Stimulated activated CD4-positive, alpha-beta T cell treated with anti-CD3 and anti-CD28 coated beads, Interleukin-15, amount 100 ng/mL, for 24 hours (primary cell): ENCODE measurements at places on chromosomes 3 and 15.

- DNase-seq, result no peak
Measured at GRCh38 chr3:25572919-25573385, 91.8 kb downstream of the TOP2B start.

GRCh38 chr15:76252249-76252648 is 59.0 kb downstream of the ETFA start:
- no peak for DNase-seq

DNA sequence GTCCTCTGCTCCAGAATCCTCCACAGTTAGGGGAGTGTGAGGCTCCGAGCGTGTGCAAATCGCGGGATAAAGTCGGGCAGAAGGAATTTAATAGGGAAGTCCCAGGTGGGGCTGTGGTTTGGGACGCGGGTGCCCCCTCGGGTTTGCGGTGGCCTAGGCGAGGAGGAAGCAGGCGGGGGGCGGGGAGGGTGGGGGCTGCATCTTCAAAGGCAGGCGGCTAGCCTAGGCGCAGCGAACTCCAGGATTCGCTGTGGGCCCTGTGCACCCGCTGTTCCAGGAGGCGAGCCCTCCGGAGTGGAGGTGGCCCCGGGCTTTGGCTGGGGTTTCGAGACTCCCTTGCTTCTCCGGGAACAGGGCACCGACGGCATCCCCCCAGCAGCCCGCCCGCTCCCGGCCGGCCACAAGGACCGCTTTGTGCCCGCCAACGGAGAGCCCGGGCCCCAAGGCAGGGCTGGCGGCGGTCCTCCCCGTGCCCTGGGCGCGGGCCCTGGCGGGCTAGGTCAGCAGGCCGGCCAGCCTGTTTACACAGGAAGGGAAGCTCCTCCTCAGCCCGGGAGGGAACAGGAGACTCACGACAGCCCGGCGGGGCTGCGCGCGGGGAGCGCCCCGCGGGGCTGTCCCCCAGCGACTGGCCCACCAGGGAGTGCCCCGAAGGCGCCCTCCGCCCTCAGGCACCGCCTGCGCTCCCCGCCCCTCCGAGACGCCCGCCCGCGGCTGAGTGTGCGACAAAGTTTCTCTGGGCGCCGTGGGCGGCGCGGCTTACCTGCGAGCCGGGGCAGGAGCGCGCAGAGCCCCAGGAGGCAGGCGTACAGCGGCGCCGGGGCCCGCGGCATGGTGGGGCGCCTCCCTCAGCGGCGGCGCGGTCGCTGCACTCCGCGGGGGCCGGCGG is 753 bp downstream of the ITGB5 start:
- DNase-seq, result peak; percentile 65

- no peak for DNase-seq
Measured at GRCh38 chr3:188194332-188194731, 40.4 kb downstream of the LPP start.

DNA sequence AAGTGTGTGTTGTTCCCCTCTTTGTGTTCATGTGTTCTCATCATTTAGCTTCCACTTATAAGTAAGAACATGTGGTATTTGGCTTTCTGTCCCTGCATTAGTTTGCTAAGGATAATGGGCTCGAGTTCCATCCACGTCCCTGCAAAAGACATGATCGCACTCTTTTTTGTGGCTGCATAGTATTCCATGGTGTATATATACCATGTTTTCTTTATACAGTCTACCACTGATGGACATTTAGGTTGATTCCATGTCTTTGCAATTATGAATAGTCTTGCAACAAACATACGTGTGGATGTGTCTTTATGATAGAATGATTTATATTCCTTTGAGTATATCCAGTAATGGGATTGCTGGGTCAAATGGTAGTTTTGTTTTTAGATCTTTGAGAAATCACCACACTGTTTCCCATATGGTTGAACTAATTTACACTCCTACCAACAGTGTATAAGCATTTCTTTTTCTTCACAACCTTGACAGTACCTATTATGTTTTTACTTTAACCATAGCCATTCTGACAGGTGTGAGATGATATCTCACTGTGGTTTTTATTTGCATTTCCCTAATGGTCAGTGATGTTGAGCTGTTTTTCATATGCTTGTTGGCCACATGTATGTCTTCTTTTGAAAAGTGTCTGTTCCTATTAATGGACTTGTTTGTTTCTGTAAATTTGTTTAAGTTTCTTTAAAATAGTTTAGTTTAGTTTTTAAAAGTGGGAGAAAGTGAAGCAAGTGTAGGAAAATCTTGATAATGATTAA is 21.9 kb upstream of the SLC30A4 start:
- DNase-seq, result no peak

DNA sequence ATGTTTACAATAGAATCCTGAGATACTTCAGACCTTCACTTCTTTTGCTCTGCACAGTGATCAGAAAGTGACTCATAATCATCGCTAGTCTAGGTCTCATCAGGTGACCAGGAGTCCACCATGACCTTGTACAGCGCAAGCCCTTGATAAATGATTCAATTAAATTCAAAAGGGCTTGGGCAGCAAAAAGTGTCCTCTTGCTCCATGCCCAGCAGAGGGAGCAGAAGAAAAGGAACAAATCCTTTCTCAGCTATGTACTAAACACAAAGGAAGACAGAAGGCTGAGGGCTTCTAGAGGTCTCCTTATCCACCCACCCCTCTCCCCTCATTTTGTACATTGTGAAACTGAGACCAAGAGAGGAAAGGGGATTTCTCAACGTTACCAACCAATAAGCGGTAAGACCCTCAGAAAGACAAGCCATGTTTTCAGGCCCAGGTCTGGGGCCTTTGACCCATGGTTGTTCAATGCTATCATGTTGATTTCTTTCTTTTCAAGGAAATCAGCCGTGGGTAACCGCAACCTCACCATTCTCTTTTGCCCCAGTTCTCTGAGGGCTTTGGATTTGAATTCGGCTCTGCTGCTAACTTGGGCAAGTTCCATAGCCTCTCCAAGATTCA is 74.8 kb downstream of the AQP9 start:
- no peak for DNase-seq

DNA sequence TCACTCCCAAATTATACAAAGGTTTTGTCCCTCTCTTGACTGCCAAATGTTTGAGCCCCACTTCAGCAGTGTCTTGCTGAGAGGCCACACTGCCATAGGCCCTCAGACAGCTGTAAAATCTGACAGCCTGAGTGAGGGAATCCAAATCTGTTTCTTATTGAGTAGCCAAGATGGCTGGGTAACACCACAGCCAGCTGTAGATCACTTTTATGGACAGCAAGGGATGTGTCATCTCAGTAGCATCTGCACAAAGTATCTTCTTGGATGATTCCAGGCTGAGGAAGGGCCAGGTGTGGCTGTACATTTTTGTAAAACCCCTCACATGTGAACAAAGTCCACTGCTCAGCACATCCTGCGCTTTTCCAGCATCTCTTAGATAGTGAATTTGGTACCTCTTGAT is 237.0 kb upstream of the LRTM1 start:
- DNase-seq, result no peak

GRCh38 chr3:158731938-158732855 is at the start of gene RARRES1:
Gene RARRES1, minus strand, starts transcription at chr3:158732457. Its CDS starts 42 bp downstream, at chr3:158732415.
- peak; percentile 65 for DNase-seq

- no peak for DNase-seq
Measured at GRCh38 chr15:65416845-65417416, 5.8 kb downstream of the IGDCC4 start.

- no peak for DNase-seq
Measured at GRCh38 chr3:46891132-46891531, 13.6 kb downstream of the PTH1R start.

- DNase-seq, result no peak
Measured at GRCh38 chr3:64900156-64900555, 212.4 kb upstream of the ADAMTS9 start.

GRCh38 chr3:155241579-155241978 is 51.9 kb downstream of the STRIT1 start:
- DNase-seq, result no peak

DNA sequence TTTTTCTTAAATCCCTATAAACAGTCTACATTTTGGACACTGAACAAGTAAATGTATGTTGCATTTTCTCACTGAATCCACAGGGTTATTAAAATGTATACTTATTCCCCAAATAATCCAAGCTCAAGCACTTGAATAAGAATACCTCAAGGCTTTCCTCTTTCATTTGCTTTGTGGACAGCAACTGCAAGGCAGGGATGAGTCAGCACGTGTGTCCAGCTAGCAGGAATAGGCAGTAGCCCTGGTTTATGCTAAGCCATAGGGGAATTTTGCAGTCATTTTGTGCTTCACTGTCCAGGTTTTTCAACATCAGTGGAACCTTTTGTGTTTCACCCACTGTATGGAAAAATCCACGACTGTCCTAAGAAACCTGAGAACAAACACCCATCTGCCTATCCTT is 96.7 kb upstream of the KCNMB2 start:
- no peak for DNase-seq

DNA sequence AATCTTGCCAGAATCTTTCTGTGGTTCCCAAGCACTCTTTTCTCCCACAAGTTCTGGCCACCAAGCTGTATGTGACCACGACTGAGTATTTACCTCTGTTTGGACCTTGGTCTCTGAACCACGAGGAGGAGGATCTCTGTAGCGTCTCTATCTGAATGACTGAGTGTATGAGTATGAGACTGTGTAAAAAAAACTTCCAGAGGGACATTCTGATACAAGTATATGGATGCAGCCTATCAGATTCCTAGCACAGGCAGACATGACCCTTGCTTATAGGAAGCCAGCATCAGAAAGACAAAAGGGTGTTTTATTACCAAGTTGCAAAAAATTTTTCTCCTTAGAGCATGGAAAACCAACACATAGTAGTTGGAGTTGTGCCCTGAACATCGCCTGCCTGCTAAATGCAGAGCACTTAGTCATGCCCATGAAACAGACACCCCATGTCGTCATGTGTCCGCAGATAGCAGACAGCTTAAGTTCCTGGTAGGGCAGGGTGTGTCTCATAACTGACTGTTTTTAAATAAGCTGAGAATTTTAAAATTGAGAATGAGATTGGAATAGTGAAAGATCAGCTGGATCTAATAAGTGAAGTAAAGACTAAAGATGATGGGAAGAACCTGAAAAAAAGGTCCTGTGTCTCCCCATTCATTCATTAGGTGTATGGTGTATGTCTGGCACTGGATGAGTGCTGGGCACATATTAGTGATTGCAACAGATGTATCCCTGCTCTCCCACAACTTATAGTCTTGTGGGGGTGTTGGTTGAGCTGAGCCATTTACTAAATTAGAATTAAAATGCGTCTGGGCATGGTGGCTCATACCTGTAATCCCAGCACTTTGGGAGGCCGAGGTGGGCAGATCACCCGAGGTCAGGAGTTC is 30.9 kb downstream of the DAG1 start:
- no peak for DNase-seq

DNA sequence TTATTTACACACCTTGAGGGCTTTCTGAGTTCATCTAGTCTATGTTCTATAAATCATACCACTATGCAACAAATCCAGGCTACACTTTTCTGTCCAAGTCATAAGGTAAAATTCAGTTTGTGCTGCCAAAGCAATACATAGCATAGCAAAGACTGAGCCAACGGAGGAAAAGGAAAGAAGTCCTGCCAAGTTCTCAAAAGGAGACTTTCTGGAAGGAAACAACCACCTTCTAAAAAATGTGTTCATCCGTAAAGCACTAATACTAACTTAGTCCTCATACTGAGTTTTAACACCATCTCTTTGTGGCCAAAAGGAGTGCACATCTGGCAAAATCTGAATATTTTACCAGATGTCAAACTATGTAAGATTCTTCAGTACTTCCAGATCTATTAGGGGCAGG is 620.2 kb downstream of the RBMS3 start:
- no peak for DNase-seq
